ENCODE measurements at places on chromosomes 5 and 9. TPM values are rescaled to one million over a fixed set of nuclear protein-coding genes. Genes with fewer than 3 reads are reported as not detected.

PCDHGA9 gene
- total RNA-seq, result 4.1 TPM

SERINC5 gene
- 17.1 TPM for total RNA-seq

TAF11L10 gene
- not detected for total RNA-seq

TLR4 gene
- total RNA-seq, result 16.8 TPM

IFNB1 gene
- not detected for total RNA-seq

ZNF608 gene
- total RNA-seq, result 20.4 TPM

CDC26 gene
- total RNA-seq, result 57.1 TPM

SPATA31A3 gene
- not detected for total RNA-seq

TRPM3 gene
- total RNA-seq, result 8.8 TPM

FASTKD3 gene
- total RNA-seq, result 12.1 TPM

IFNK gene
- total RNA-seq, result not detected

DMRT2 gene
- not detected for total RNA-seq

NEUROG1 gene
- total RNA-seq, result not detected

DOK3 gene
- total RNA-seq, result 1.3 TPM

ANKRD18B gene
- total RNA-seq, result not detected

GNA14 gene
- 6.1 TPM for total RNA-seq

OSMR gene
- 57.2 TPM for total RNA-seq

SLC27A6 gene
- total RNA-seq, result not detected

ASPN gene
- total RNA-seq, result 65.8 TPM

LMBRD2 gene
- 22.1 TPM for total RNA-seq

NR2F1-AS1 gene
- total RNA-seq, result 11.8 TPM

ENHO gene
- not detected for total RNA-seq

CCIN gene
- 2.6 TPM for total RNA-seq

REXO4 gene
- total RNA-seq, result 11.7 TPM

CATSPER3 gene
- total RNA-seq, result 0.09 TPM

POLR1E gene
- 29.1 TPM for total RNA-seq

GRPEL2 gene
- 24.4 TPM for total RNA-seq

CTXN3 gene
- total RNA-seq, result not detected

ARHGEF39 gene
- total RNA-seq, result 3.9 TPM

CYSRT1 gene
- 0.49 TPM for total RNA-seq

FCN1 gene
- not detected for total RNA-seq

NFIB gene
- 111 TPM for total RNA-seq

LCNL1 gene
- 15.3 TPM for total RNA-seq

FRMD3 gene
- 2.0 TPM for total RNA-seq

SUSD3 gene
- 0.09 TPM for total RNA-seq

GFI1B gene
- not detected for total RNA-seq

PRRT1B gene
- not detected for total RNA-seq

GPR151 gene
- not detected for total RNA-seq

PCDHB6 gene
- not detected for total RNA-seq

PDGFRB gene
- 180 TPM for total RNA-seq

PPP3R2 gene
- not detected for total RNA-seq

DND1 gene
- total RNA-seq, result not detected

NSD1 gene
- 136 TPM for total RNA-seq

GABRB2 gene
- not detected for total RNA-seq

TTC23L gene
- total RNA-seq, result 0.36 TPM

CLIC3 gene
- 4.3 TPM for total RNA-seq

FBXL7 gene
- total RNA-seq, result 12.6 TPM

F2R gene
- total RNA-seq, result 75.1 TPM

PDLIM4 gene
- total RNA-seq, result 37.3 TPM

GPR150 gene
- 0.27 TPM for total RNA-seq

PLGRKT gene
- 6.5 TPM for total RNA-seq
